Activated CD4-positive, alpha-beta T cell treated with anti-CD3 and anti-CD28 coated beads, Interleukin-2, amount 10 ng/mL, durations not matched to agents 7 days and 5 days (primary cell): ENCODE measurements at places on chromosomes 7 and 10. TPM values are rescaled to one million over a fixed set of nuclear protein-coding genes. Genes with fewer than 3 reads are reported as not detected.

Gene ANKRD7
- total RNA-seq: not detected

Gene CNNM1
- 0.57 TPM for total RNA-seq

Gene CDCA7L
- 61.8 TPM for total RNA-seq

Gene SEC31B
- 208 TPM for total RNA-seq

Gene PDK4
- not detected for total RNA-seq
